Stimulated activated CD8-positive, alpha-beta memory T cell treated with anti-CD3 and anti-CD28 coated beads, Interleukin-15, amount 100 ng/mL, for 24 hours (primary cell): ENCODE measurements at places on chromosomes 4 and X.

- DNase-seq = no peak
Observed at GRCh38 chrX:10855845-10856244, 235.5 kb upstream of the MID1 start.

DNA sequence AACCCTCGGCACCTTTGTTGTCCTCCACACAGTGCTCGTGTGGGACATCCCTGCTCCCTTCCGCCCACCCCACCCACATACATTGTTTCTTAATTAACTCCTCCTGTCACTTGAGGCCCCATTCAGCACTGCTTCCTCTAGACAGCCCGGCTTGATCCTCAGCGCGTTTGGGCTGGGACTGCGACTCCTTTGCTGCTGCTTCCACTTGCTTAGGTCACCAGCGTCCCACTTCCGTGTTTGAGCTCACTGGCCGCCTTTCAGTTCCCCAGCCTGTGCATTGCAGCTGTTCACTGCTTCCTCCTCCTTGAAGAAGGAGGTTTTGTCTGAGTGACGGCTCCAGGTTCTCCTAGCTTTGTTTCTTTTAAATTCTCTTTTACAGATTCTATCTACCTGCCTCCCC lies 16.1 kb downstream of the RNF4 start:
- peak; percentile 21 for DNase-seq

DNA sequence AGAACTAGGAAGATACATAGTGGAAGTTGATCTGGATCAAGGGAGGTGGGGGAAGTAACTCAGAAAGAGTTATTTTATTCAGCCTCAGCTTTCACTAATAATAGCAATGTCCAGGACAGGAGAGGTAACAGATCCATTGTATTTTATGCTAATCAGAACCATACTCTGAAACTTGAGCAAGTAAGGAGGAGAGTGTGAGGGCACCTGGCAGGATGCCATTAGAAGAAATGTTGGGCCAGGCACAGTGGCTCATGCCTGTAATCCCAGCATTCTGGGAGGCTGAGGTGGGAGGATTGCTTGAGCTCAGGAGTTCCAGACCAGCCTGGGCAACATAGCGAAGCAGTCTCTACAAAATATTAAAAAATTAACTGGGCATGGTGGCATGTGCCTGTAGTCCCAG lies 16.3 kb downstream of the GPR34 start:
- no peak for DNase-seq

- no peak for DNase-seq
Observed at GRCh38 chr4:124644621-124645020, 67.9 kb downstream of the ANKRD50 start.

- no peak for DNase-seq
Observed at GRCh38 chr4:185862340-185862739, 50.3 kb upstream of the SORBS2 start.
